ENCODE measurements at places on chromosomes 6 and 20.

DNA sequence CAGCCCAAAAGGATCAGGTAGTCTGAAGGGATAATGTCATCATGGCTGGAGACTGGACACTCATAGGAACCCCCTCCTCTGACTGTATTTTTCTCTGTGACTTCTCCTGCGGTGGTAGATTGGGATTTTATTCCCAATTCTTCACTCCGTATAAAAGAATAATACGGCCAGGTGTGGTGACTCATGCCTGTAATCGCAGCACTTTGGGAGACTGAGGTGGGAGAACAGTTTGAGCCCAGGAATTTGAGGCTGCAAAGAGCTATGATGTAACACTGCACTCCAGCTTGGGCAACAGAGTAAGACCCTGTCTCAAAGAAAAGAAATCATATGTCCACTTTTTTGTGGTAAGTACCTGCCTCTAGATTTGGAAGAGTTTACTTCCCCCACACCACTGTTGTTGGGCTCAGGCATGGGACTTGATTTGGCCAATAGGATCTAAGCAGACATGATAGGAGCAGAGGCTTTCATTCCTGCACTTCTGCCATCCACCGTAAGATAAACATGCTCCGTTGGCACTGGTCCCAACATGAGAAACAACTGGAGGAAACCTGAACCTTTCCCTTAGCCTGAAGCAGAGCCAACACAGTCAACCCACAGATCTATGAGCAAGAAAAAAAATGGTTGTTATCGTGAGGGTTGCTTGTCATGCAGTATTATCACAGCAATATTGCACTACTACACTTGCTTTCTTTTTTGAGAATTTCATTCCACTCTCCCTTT lies 82.0 kb downstream of the JPH2 start:
- DNase-seq: no peak

- no peak for DNase-seq
These were observed 1687.6 kb downstream of the GRIK2 start for GRCh38 chr6:103081126-103081525.

GRCh38 chr6:137856138-137856898 lies 10.7 kb upstream of the TNFAIP3 start:
- DNase-seq: no peak

DNA sequence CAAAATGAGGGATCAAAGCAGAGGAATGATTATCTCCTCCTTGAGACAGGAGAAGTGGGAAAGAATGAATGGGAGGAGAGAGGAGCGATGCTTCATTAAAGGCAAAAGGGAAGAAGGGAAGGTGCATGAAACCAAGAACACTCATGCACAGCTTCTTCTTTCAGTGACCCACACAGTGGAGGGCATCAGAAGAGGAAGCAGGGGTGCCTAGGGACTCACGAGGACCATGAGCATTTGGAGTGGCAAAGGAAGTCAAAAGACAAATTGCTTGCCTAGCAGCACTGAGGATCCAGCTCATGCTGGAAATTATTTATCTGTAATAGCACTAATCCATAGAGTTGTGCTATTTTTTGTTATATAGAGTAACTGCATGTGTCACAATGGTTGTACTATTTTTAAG lies 66.1 kb downstream of the SMLR1 start:
- peak; percentile 70 for DNase-seq

GRCh38 chr6:71011871-71012371 lies 55.1 kb upstream of the B3GAT2 start:
- DNase-seq: no peak

DNA sequence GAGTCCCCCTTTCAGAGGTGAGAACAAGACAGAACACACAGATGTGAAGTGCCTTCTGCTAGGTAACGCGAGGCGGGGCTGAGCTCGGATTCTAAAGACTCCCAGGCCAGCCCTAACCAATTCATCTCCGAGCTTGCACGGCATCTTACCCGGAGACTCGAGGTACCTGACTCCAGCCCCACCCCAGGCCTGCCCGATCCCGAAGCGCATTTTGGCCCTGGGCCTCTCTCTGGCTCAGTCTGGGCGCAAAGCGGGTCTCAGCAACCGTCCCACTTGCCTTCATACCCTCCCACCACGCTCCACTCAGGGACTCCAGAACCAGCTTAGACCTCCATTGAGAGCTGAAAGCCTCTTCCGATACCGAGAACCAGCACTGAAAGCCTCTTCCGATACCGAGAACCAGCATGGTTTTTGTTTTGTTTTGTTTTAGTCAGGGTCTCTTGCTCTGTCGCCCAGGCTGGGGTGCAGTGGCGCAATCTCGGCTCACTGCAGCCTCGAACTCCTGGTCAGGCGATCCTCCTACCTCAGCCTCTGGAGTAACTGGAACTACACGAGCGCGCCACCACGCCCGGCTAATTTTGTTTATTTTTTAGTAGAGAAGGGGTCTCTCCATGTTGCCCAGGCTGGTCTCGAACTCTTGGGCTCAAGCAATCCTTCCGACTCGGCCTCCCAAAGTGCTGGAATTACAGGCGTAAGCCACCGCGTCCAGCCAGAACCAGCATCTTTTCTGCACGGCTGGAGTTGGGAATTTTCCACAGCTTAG lies 557 bp upstream of the DYNLRB1 start:
- peak; percentile 34 for DNase-seq

- no peak for DNase-seq
These were observed 125.9 kb downstream of the ATXN1 start for GRCh38 chr6:16635291-16635809.

- DNase-seq: no peak
These were observed 147.3 kb upstream of the SSTR4 start for GRCh38 chr20:22887796-22888195.

- DNase-seq: peak; percentile 30
These were observed 1.3 kb downstream of the ZNF76 start for GRCh38 chr6:35260591-35261570.

DNA sequence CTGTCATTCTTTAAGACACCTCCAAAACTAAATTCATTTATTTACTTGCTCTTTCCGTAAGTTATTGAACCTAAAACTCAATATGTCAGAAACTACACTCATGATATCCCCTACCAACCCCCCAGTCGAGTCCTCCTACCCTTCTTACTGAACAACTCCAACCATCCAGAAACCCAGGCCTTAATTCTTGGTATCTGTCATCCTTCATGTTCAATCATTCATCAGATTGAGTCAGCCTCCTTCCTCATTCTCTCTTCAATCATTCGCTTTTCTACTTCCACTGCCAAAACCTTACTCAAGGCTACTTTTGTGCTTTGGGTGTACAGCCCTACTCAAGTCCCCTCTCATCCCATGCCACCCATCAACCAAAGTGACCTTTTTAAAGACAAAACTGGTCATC lies 95.7 kb downstream of the SMLR1 start:
- DNase-seq: no peak

- peak; percentile 39 for DNase-seq
These were observed 23.2 kb upstream of the ARG1 start for GRCh38 chr6:131549811-131550210.

DNA sequence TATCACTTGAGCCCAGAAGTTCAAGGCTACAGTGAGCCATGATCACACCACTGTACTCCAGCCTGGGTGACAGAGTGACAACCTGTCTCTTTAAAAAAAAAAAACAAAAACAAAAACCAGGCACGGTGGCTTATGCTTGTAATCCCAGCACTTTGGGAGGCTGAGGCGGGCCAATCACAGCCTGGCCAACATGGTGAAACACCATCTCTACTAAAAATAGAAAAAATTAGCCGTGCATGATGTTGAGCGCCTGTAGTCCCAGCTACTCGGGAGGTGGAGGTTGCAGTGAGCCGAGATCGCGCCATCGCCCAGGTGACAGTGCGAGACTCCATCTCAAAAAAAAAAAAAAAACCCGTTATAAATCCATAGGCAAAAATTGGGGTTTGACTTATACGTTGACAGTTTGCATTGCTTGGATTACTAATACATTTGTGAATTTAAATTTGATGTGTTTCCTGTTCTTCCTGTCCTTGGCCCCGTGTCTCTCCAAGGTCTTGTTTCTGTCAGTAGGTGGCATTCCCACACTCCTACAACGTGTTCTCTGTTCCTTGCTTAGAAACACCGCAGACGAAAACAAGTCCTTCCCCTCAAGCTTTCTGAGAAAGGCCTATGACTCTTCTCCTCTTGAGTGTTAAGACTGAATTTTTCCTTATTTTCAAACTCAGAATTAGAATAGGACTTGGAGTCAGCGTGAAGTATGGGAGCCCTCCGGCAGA lies 147.0 kb downstream of the DTNBP1 start:
- DNase-seq: no peak
